ENCODE measurements at places on chromosomes 4 and X.
A peak's percentile ranks its signal among the peaks of the same experiment; 100 is the strongest.

- peak; percentile 13 for DNase-seq
These were observed at the start of gene MAOA for GRCh38 chrX:43656005-43656494. Gene MAOA, plus strand, starts transcription at chrX:43656299. Its CDS starts 43 bp downstream, at chrX:43656342.

DNA sequence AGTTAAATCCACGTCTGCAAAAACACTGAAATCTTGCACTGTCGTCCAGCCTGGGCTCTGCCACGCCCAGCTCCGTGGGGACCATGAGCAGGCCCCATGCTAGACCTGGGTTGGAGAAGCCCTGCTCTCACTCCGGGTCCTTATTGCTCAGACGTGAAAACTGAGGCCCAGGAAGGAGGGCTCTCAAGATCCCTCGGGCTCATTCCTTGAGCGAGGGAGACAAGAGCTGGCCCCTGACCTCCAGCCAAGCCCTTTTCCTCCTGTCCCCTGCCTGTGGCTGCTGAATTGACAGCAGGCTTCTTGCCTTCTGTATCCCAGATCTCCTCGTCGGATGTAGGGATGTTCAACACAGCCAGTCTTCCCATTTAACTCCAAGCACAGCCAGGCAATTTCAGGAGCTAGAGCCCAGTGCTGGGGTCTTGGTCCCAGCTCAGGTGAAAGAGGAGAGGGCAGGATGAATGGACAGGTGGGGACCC lies 109.5 kb downstream of the CPZ start:
- DNase-seq = no peak

DNA sequence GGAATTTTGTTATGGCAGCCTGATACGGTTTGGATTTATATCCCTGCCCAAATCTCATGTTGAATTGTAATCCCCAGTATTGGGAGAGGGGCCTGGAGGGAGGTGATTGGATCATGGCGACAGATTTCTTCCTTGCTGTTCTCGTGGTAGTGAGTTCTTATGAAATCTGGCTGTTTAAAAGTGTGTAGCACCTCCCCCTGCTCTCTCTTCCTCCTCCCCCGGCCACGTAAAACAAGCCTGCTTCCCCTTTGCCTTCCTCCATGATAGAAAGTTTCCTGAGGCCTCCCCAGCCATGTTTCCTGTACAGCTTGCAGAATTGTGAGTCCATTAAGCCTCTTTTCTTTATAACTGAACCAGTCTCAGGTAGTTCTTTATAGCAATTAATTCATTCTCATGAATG lies 37.9 kb downstream of the SUPT20HL2 start:
- no peak for DNase-seq

DNA sequence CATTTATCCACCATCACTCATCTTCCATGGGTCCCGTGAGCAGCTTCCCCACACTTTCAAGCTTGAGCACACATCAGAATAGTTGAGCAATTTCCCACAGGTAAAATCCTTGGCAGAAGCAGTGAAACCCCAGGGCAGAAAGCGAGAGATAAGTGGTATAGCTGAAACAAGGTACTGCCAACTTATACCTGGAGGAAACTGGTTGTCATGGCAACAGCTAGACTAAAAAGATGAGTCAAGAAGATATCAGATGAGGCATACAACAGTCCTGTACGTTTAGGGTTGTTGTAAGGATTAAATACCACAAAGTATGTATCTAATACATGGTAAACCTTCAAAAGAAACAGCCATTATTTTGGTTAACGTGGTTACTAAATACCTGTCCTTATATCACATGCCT lies 66.9 kb upstream of the PHOX2B start:
- no peak for DNase-seq

- no peak for DNase-seq
These were observed 884 bp downstream of the HEPH start for GRCh38 chrX:66164931-66165330.

- DNase-seq = no peak
These were observed 25.5 kb downstream of the SCD5 start for GRCh38 chr4:82773057-82773456.

- no peak for DNase-seq
These were observed 527 bp downstream of the NOA1 start for GRCh38 chr4:56976837-56977320.

DNA sequence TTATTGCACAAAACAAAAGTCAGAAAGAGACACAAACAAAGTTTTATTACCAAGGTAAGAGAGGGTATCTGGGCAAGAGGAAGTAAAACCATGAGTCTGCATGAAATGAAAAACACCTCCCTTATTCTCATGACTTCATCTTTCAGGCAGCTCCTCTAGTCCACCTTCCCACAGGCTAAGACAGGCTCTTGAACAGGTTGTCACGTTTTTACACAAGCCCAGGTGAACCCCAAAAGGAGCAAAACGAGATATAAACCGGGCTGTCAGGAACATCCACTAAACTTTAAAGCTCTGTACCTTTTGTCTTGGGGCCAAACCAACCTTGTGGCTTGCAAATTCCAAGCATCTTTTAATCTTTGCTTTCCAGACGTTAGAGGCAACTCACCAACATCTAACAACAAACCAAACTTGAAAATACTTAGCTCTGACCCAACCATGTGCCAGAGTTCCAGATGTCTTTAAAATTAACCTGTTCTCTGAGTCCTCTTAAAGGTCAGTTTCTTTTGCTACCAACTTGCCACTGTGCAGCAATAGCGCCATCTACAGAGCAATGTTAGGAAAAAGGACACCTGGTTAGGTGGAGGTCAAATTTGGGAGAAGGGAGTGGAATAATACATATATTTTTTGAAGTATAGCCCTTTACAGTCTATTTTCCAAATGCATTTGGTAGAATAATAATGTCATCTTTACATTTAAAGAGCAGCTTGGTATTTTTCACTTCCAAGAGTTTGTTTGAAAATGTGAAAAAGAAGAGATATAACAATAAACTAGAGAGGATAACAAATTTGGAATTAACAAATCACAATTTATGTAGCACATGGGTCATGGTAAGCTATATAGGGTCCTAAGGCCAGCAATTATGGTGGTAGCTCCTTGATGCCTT lies 73.1 kb downstream of the QRFPR start:
- DNase-seq = no peak

DNA sequence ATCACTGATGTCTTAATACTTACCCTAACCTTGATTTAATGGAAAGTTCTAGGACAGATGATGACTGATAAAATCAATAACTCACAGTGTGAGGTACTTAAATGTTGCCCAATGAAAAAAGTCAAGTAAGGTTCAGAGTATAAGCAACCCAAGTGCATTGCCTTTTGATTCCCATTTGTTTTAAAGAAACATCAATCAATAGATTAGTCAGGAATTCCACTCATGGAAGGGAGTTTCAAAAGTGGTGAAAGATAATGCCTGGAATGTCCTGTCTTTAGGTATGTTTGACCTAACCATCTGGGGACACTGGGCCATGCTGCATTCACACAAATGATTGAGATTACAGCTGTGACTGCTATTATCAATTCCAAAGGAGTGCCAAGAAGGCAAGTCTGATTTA lies 259.7 kb downstream of the PPARGC1A start:
- no peak for DNase-seq
